ENCODE measurements at places on chromosomes 2 and 18.

DNA sequence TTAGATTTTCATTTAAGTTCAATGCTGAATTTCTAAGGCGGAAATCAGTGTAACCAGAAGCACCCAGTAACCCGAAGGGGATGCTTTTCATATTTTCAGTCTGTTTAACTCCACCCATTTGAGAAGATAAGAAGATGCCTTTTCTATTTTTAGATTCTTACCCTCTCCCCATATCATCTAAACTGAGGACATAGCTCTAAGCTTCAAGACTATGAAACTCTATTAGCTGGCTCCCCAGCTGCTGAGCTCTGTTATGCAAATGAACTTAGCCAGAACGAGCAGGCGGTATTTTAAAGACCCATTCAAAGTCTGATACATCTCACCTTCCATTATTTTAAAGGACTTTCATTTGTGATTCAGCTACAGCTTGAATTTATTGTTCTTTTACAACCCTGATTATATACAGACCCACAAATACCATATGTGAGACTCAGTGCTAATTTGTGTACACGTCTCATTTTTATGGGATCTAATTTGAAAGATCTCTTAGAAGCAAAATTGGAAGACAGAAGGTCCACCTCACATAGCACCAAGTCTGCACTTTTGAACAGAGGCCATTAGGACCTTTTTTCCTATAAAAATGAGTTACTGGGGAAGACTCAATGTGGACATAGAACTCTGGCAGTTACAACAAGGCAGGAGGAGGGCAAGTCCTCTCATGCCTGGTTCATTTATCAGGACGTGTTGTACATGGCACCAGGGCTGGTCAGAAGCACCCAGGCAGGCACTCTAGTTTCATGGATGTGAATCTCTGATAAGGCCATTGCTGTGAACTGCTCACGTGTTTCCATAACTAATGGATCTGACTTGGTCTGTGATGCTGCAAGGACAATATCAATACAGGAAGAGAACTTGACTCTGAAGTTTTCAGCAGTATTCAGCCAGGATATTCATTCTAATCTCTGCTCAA is 16.3 kb downstream of the CDC42EP3 start:
- no peak for DNase-seq

DNA sequence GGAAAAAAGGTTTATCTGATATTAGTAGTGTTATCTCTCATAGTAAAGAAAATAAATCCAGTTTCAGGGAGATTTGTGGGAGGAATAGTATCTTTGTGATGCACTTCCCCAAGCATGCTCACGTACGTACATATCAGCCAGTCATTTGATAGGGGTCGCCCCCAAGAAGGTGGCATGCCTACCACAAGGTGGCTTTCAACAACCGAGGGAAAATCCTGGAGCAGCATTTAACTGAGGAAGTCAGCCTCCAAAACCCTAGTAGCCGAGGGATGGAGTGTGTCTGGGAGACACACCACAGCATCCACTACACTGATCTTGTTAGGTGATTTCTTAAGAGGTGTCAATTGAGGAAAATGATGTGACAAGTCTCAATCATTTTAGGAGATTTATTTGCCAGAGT is 623.9 kb downstream of the NYAP2 start:
- no peak for DNase-seq

DNA sequence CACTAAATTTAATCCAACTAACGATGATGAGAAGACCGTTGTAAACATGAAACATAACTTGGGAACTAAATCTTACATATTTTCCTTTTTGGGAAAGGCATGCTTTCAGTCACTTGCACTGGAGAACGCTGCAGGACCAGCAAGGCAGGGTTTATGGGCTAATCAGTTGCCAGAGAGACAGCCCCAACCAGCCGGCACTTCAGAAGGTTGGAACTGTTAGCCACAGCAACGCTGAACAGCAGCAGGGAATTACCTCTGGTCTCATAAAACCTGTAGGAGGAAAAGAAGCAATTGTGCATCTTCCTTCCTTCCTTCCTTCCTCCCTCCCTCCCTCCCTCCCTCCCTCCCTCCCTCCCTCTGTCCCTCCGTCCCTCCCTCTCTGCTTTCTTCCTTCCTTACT is 33.9 kb upstream of the SIX2 start:
- DNase-seq = no peak

DNA sequence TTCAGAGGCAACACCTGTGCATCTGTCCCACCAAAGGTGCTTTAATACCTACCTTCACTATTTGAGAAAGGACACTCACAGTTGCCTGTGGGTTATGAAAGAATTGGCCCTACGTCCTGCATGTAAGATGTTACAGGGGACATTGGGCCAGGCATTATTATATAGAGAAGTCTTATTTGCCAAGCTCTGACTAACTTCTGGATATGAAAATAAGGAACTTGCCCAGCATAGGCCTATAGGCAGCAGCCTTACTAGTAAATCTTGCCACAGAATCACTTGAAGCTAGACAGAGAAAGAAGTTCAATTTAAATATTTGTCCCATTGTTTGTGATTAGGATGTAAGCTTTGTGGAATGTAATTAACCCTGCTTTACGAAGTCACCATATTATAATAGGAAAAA is 41.7 kb downstream of the NLRC4 start:
- DNase-seq = no peak

- no peak for DNase-seq
Measured at GRCh38 chr18:44716697-44717163, 36.0 kb downstream of the SETBP1 start.

DNA sequence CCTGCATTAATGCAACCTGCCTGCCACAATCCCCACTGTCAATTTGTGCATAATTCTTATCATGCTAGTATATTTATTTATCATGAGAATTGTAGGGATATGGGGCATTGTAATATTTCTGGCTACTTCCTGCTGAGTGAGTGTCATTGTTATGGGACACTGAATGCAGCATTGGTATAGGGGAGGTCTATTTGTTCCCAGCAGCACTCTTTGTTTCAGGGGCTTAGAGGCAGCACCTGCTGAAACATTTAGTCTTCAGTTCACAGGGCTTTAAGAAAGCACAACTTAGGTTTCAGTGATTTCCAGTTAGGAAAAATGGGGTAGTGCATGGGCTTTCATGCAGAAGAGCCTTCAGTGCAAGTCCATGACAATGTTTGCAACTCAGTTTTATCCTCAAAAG is 23.6 kb downstream of the SULT1C3 start:
- no peak for DNase-seq

GRCh38 chr2:33266467-33266866 is 210.0 kb upstream of the RASGRP3 start:
- no peak for DNase-seq

- no peak for DNase-seq
Measured at GRCh38 chr2:4139731-4140130, 436.4 kb downstream of the DCDC2C start.

- DNase-seq = no peak
Measured at GRCh38 chr2:63842149-63843061, 709 bp downstream of the UGP2 start.

GRCh38 chr2:11142330-11142729 is 12.9 kb upstream of the SLC66A3 start:
- no peak for DNase-seq

- DNase-seq = no peak
Measured at GRCh38 chr2:64090264-64090663, 54.0 kb downstream of the PELI1 start.

DNA sequence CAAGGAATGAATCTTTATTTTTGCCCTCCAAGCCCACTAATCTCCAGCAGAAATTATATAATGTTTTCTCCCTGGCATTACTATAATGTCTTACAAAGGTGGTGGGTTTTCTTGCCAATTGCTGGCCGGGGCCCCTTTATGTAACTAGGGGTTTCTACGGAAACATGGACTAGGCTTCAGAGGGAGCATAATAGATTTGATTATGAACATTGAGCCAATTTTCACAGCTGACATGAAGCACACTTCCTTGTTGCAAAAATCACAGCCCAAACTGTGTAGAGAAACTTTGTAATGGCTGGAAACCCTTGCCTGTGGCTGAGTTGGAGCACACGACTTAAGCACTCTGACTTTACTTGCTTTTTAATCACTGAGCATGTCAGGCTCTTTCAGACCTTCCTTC is 3.8 kb upstream of the CYRIA start:
- DNase-seq = no peak

- DNase-seq = no peak
Measured at GRCh38 chr2:42124011-42124785, 45.0 kb upstream of the EML4 start.

GRCh38 chr2:179682756-179683155 is 178.7 kb downstream of the ZNF385B start:
- no peak for DNase-seq

All from BJ (cell line).